Activated CD8-positive, alpha-beta T cell treated with anti-CD3 and anti-CD28 coated beads, Interleukin-2, amount 10 ng/mL, durations not matched to agents 7 days and 5 days (primary cell): ENCODE measurements at places on chromosomes 7 and 10. TPM values are rescaled to one million over a fixed set of nuclear protein-coding genes. Genes with fewer than 3 reads are reported as not detected.

GRCh38 chr10:112182784-112183328 lies 709 bp downstream of the GPAM start:
- peaks cover 20% of the 10 kb centered on the region for H3K4me1 ChIP-seq
- DNase-seq = no peak
- H3K27me3 ChIP-seq = peaks cover 2% of the 10 kb centered on the region

DNA sequence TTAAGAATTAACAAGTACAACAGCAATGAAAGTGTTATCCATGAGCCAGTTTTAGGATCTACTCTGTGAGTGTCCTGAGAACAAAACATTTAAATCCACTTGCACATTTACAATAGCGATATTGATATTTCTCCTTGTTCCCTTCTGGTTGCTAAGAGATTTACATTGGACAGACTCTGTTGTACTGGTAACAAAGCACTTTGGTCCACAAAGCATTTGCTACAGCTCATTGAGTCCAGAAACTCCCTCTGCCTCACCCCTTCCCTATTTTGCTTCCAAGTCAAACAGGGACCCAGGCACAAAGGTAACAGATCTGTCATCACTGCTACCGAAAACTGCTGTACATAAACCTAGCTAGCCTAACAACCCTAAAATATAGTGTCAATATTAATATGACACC lies 2.1 kb downstream of the ANK3 start:
- H3K4me3 ChIP-seq = no peak overlapping the region
- H3K4me1 ChIP-seq = no peaks in the 10 kb centered on the region
- no peak for DNase-seq
- no peaks in the 10 kb centered on the region for H3K27me3 ChIP-seq

- H3K4me3 ChIP-seq = no peak overlapping the region
- peaks cover 2% of the 10 kb centered on the region for H3K27me3 ChIP-seq
- H3K4me1 ChIP-seq = no peaks in the 10 kb centered on the region
- H3K27ac ChIP-seq = no peak overlapping the region
Observed at GRCh38 chr7:149097088-149097487, 6.6 kb upstream of the ZNF786 start.

- no peak overlapping the region for H3K27ac ChIP-seq
- peaks cover 7% of the 10 kb centered on the region for H3K4me1 ChIP-seq
- no peaks in the 10 kb centered on the region for H3K36me3 ChIP-seq
Observed at GRCh38 chr7:28124413-28124812, 56.2 kb downstream of the JAZF1 start.

- DNase-seq = no peak
- peaks cover 1% of the 10 kb centered on the region for H3K27me3 ChIP-seq
- H3K4me1 ChIP-seq = no peaks in the 10 kb centered on the region
- H3K27ac ChIP-seq = no peak overlapping the region
- no peaks in the 10 kb centered on the region for H3K36me3 ChIP-seq
Observed at GRCh38 chr7:80432166-80432565, 79.7 kb downstream of the GNAT3 start.

DNA sequence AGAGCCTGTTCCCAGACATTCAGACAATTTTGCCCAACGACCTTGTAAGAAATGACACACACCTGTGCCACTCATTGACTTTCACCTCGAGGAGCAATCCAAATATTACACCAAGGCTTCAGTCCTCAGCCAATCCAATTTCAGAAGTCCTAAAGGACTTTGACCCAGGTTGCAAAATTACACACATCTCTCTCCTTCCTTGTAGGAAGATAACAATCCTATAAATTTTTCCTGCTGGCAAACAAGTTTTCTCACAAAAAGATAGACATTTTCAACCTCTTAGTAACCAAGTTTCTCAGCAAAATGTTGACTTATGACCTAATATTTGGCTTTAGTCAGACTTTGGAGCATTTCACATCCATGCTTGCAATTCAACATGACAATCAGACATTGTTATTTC lies 745.0 kb downstream of the GRID1 start:
- H3K27ac ChIP-seq = no peak overlapping the region
- H3K27me3 ChIP-seq = peaks cover 6% of the 10 kb centered on the region
- H3K4me3 ChIP-seq = no peak overlapping the region
- no peaks in the 10 kb centered on the region for H3K4me1 ChIP-seq
- no peaks in the 10 kb centered on the region for H3K36me3 ChIP-seq

DNA sequence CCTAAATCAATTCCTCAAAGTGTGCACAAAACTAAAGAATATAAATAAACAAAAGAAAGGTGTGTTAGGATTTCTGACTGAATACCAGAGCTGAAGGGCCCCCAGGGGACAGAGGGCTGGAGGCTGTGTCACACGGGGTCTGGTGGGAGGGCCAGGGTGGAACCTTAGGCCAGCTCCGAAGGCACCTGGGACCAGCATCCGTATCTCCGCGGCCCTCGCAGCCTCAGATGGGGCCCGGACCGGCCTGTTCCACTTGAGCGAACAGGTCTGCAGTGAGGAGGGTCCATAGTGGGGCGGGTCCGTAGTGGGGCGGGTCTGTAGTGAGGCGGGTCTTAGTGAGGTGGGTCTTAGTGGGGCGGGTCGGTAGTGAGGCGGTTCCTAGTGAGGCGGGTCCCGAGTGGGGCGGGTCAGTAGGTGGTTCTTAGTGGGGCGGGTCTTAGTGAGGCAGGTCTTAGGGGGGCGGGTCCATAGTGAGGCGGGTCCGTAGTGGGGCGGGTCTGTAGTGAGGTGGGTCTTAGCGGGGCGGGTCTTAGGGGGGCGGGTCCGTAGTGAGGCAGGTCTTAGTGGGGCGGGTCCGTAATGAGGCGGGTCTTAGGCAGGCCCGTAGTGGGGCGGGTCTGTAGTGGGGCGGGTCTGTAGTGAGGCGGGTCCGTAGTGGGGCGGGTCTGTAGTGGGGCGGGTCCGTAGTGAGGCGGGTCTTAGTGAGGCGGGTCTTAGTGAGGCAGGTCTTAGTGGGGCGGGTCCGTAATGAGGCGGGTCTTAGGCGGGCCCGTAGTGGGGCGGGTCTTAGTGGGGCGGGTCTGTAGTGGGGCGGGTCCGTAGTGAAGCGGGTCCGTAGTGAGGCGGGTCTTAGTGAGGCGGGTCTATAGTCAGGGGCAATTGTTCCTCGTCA lies 15.1 kb downstream of the GPR146 start:
- no peaks in the 10 kb centered on the region for H3K27me3 ChIP-seq
- DNase-seq = no peak
- H3K36me3 ChIP-seq = no peaks in the 10 kb centered on the region
- H3K27ac ChIP-seq = no peak overlapping the region
- no peak overlapping the region for H3K4me3 ChIP-seq

- peaks cover 49% of the 10 kb centered on the region for H3K36me3 ChIP-seq
- no peaks in the 10 kb centered on the region for H3K27me3 ChIP-seq
- H3K27ac ChIP-seq = no peak overlapping the region
- no peaks in the 10 kb centered on the region for H3K4me1 ChIP-seq
- H3K4me3 ChIP-seq = no peak overlapping the region
Observed at GRCh38 chr10:68756766-68757165, 35.7 kb downstream of the CCAR1 start.

GRCh38 chr7:157757776-157758467 lies 421.1 kb downstream of the DNAJB6 start:
- no peak for DNase-seq
- peaks cover 6% of the 10 kb centered on the region for H3K27me3 ChIP-seq
- H3K4me3 ChIP-seq = no peak overlapping the region
- no peak overlapping the region for H3K27ac ChIP-seq

DNA sequence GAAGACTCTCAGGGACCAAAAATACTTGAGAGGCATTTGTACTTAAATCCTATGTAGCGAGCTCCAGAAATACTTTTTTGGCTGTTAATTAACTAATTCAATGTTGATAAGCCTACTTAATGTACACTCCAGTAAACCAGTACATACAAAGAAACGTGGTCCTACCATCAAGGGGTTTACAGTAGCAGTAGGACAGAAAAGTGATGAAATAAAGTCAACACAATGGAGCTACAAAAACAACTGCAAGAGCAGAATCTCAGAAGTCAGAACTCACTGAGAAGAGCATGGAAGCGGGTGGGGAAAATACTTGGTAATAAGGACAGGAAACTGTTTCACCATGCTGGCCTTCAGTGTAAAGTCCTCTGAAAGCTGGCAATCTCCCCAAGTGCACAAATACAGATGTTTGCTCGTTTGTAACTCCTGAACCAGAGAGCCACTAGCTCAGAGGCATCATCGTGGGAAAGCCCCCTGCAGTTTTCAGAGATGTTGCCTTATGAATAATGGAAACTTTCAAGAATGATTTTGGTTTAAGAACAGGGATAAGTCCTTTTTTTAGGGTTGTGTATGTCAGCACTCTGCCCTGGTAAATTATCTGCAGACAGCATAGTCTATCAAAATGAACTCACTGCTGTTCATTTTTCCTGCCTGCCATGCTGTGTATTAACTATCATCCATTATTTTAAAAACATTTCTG lies 233.2 kb downstream of the SORCS1 start:
- H3K4me1 ChIP-seq = no peaks in the 10 kb centered on the region
- H3K27ac ChIP-seq = no peak overlapping the region
- no peak for DNase-seq
- no peaks in the 10 kb centered on the region for H3K36me3 ChIP-seq
- no peaks in the 10 kb centered on the region for H3K27me3 ChIP-seq

GRCh38 chr10:120336911-120337540 lies 120.0 kb upstream of the PLPP4 start:
- H3K27ac ChIP-seq = no peak overlapping the region
- no peaks in the 10 kb centered on the region for H3K36me3 ChIP-seq
- DNase-seq = peak; percentile 64
- peaks cover 7% of the 10 kb centered on the region for H3K27me3 ChIP-seq
- no peaks in the 10 kb centered on the region for H3K4me1 ChIP-seq

- H3K27ac ChIP-seq = no peak overlapping the region
- H3K27me3 ChIP-seq = peaks cover 2% of the 10 kb centered on the region
- no peak for DNase-seq
- H3K4me1 ChIP-seq = no peaks in the 10 kb centered on the region
- H3K4me3 ChIP-seq = no peak overlapping the region
Observed at GRCh38 chr10:124864421-124865193, 63.0 kb downstream of the ABRAXAS2 start.

- peaks cover 13% of the 10 kb centered on the region for H3K36me3 ChIP-seq
- no peaks in the 10 kb centered on the region for H3K27me3 ChIP-seq
- H3K4me1 ChIP-seq = peaks cover 18% of the 10 kb centered on the region
- H3K4me3 ChIP-seq = no peak overlapping the region
- DNase-seq = no peak
- no peak overlapping the region for H3K27ac ChIP-seq
Observed at GRCh38 chr7:77188731-77189437, 10.7 kb downstream of the FGL2 start.

DNA sequence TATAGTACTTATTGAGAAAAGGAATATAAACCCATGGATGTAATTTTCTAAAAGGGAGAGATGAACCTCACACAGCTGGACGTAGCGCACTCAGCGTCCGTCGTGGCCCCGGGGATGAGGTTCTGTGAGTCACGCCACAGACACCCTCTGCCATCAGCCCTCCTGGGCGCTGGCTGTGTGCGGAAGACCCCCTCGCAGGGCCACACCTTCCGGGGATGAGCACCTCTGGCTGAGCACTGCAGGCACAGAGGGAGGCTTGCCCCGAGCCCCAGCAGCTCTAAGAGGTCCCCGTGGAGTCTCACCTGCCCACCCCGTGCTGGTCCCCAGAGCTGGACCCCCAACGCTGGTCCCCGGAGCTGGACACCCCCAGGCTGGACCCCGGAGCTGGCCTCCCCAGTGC lies 215.8 kb downstream of the PTPRN2 start:
- no peak for DNase-seq
- no peak overlapping the region for H3K27ac ChIP-seq
- H3K4me3 ChIP-seq = no peak overlapping the region
- no peaks in the 10 kb centered on the region for H3K4me1 ChIP-seq

GRCh38 chr10:22714479-22715289 lies at the start of gene PIP4K2A:
Gene PIP4K2A (minus strand): TSS chr10:22714578. CDS start chr10:22714326, 252 bp downstream.
- H3K27me3 ChIP-seq = no peaks in the 10 kb centered on the region
- H3K27ac ChIP-seq = peak within 1 kb of the TSS; percentile 86
- DNase-seq = peak; percentile 79
- peaks cover 33% of the 10 kb centered on the region for H3K4me1 ChIP-seq
- H3K36me3 ChIP-seq = peaks cover 24% of the 10 kb centered on the region

- peaks cover 9% of the 10 kb centered on the region for H3K36me3 ChIP-seq
- no peak overlapping the region for H3K4me3 ChIP-seq
- H3K27me3 ChIP-seq = peaks cover 5% of the 10 kb centered on the region
- H3K4me1 ChIP-seq = no peaks in the 10 kb centered on the region
Observed at GRCh38 chr7:132213583-132213982, 362.7 kb downstream of the PLXNA4 start.

DNA sequence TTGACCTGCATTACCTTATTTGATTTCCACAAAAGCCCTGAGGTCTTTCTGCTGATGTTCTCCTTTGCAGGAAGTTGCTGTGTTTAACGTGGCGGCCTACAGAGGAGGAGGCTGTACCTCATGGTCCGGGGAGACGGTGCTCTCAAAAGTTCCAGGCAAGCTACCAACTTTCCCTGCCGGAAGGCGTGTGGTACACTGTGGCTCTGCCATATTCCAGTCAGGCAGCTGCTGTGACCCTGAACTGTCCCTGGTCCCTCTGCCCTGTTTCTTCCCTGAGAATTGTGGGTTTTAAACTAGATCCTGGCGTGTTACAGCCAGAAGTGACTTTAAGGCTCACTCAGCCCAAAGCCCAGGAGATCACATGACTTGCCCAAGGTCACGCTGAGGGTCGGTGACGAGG lies 139.2 kb downstream of the TEX36 start:
- H3K36me3 ChIP-seq = no peaks in the 10 kb centered on the region
- H3K27me3 ChIP-seq = no peaks in the 10 kb centered on the region
- H3K4me3 ChIP-seq = no peak overlapping the region

DNA sequence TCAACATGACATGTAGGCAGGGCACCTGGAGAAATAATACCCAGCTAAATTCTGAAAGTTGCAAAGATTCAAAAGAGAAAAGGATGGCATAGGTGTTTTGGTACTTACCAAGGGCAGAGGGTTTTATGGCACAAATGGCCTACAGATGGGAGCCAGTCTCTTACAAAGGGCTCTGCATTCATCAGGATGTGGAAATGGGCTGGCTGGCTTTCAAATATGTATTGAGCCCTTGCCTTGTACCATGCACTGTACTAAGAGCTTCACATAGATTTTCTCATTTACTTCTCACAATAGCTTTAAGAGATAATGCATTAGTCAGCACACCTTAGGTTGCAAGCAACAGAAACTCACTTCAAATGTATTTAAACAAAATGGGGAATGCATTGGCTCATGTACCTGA lies 327.1 kb downstream of the BICC1 start:
- H3K4me1 ChIP-seq = no peaks in the 10 kb centered on the region
- no peaks in the 10 kb centered on the region for H3K27me3 ChIP-seq
- no peak for DNase-seq
- no peak overlapping the region for H3K4me3 ChIP-seq
- no peak overlapping the region for H3K27ac ChIP-seq

DNA sequence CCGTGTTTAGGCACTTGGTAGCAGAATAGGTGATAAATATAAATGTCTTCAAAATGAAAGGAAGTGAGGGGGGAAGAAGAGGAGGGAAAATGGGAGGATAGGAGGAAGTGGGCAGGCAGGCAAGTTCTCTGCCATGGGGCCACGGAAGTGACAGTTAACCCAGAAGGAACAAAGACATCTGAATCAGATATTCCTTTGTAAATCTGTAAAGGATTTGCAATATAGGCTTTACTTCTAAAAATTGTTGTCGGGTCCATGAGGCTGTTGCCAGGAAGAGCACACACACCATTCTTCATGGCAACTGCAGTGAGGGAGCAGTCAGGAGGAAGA lies 23.7 kb upstream of the RASSF4 start:
- no peak for DNase-seq
- peaks cover 39% of the 10 kb centered on the region for H3K4me1 ChIP-seq
- H3K27ac ChIP-seq = peak overlapping the region; percentile 65

Gene PAPOLB
- total RNA-seq = not detected

Gene BTBD16
- not detected for total RNA-seq

Gene ACTL6B
- total RNA-seq = not detected

Gene TBATA
- total RNA-seq = not detected

Gene SYCE1
- 0.21 TPM for total RNA-seq

Gene FAM131B
- 2.2 TPM for total RNA-seq

Gene DIP2C
- total RNA-seq = 0.39 TPM

Gene EIF4EBP2
- 60.8 TPM for total RNA-seq

Gene TFEC
- 0.47 TPM for total RNA-seq

Gene DGKI
- total RNA-seq = not detected

Gene SSBP1
- total RNA-seq = 138 TPM

Gene TMEM213
- not detected for total RNA-seq

Gene UBTD1
- total RNA-seq = 0.58 TPM

Gene INPP5F
- total RNA-seq = 17.6 TPM
